ENCODE measurements at places on chromosomes 6 and 20. TPM values are rescaled to one million over a fixed set of nuclear protein-coding genes. Genes with fewer than 3 reads are reported as not detected.

Gene RAB32
- total RNA-seq = not detected

Gene ZNF831
- 13.5 TPM for total RNA-seq

Gene DPPA5
- total RNA-seq = not detected

Gene RMND1
- total RNA-seq = 22.2 TPM

Gene CEP57L1
- total RNA-seq = 20.9 TPM

Gene NOTCH4
- total RNA-seq = 0.73 TPM

Gene FAXC
- not detected for total RNA-seq

Gene HEY2
- total RNA-seq = 0.09 TPM

Gene CENPW
- total RNA-seq = 49.4 TPM
